ENCODE measurements at places on chromosomes 3 and 15.
A peak's percentile ranks its signal among the peaks of the same experiment; 100 is the strongest.

DNA sequence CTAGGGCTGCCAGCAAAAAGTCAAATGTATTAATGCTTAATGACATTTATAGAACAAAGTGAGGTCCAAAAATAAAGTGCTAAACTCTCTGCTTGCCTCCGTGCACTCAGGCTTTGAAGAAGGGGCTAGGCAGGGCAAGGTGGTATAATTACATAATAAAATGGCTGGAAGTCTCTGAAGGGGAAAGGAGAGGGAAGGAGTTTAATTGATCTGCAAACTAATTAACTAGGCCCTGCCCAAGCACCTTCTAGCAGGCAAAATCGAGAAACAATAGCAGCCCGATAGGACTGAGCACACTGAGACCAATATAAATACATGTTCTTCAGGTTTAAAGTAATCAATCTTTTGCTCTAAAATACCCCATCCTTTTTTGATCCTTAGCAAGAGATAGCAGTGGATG lies 13.0 kb downstream of the DIS3L start:
- no peak for DNase-seq

- no peak for DNase-seq
Observed at GRCh38 chr3:10515884-10516495, 10.6 kb upstream of the ATP2B2 start.

- no peak for DNase-seq
Observed at GRCh38 chr15:72057548-72058091, 60.3 kb downstream of the MYO9A start.

- peak; percentile 15 for DNase-seq
Observed at GRCh38 chr3:115040673-115041286, 106.3 kb downstream of the ZBTB20 start.

- DNase-seq = no peak
Observed at GRCh38 chr3:197028728-197029510, 698 bp downstream of the MELTF start.

All from stimulated activated CD4-positive, alpha-beta T cell treated with anti-CD3 and anti-CD28 coated beads, Interleukin-15, amount 100 ng/mL, for 48 hours (primary cell).